Esophagus squamous epithelium (tissue), 5 donors: ENCODE measurements at places on chromosomes 1 and 21. TPM values are rescaled to one million over a fixed set of nuclear protein-coding genes. Genes with fewer than 3 reads are reported as not detected.

The CLDN14 gene
- total RNA-seq: not detected

The KAZN gene
- 54.5 TPM for total RNA-seq

The KRTAP11-1 gene
- total RNA-seq: not detected

The LCE6A gene
- total RNA-seq: not detected

The TNFSF4 gene
- total RNA-seq: 0.09 TPM

The KRTAP12-2 gene
- not detected for total RNA-seq

The SLC9C2 gene
- total RNA-seq: not detected

The MROH9 gene
- total RNA-seq: not detected

DNA sequence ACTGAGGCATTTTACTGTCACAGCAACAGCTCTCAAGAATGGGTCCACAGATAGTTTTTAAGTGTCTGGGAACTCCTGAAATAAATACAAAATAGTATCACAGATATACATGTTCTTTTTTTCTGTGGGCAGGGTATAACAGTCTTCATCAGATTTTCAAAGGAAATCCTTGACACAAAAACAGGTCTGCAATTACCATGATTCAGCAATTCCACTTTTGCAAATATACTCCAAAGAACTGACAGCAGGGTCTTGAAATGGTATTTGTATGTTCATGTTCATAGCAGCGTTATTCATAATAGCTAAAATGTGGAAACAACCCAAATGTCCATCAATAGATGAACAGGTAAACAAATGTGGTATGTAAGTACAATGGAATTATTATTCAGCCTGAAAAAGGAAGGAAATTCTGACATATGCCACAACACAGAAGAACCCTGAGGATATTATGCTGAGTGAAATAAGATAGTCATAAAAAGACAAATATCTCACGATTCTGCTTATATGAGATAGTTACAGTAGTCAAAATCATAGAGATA lies 85.0 kb downstream of the EPS15 start:
- H3K27ac ChIP-seq: peak overlapping the region; percentile 1
- peaks cover 66% of the 10 kb centered on the region for H3K36me3 ChIP-seq
- H3K27me3 ChIP-seq: no peaks in the 10 kb centered on the region
- no peaks in the 10 kb centered on the region for H3K4me1 ChIP-seq

GRCh38 chr1:7572654-7573152 lies 198.4 kb upstream of the VAMP3 start:
- no peaks in the 10 kb centered on the region for H3K27me3 ChIP-seq
- DNase-seq: no peak

DNA sequence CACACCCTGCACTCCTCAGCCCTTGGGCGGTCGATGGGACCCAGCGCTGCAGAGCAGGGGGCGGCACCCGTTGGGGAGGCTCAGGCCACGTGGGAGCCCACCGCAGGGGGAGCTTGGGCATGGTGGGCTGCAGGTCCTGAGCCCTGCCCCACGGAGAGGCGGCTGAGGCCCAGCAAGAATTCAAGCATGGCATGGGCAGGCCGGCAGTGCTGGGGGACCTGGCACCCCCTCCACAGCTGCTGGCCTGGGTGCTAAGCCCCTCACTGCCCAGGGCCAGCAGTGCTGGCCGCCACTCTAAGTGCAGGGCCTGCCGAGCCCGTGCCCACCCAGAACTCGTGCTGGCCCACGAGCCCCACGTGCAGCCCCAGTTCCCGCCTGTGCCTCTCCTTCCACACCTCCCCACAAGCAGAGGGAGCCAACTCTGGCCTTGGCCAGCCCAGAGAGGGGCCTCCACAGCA lies 555.0 kb upstream of the ADGRL4 start:
- no peaks in the 10 kb centered on the region for H3K36me3 ChIP-seq
- H3K4me3 ChIP-seq: no peak overlapping the region
- no peak for DNase-seq
- H3K27me3 ChIP-seq: no peaks in the 10 kb centered on the region

- H3K27ac ChIP-seq: no peak overlapping the region
- no peaks in the 10 kb centered on the region for H3K27me3 ChIP-seq
- no peaks in the 10 kb centered on the region for H3K4me1 ChIP-seq
Measured at GRCh38 chr1:193767886-193768285, 581.5 kb upstream of the B3GALT2 start.

DNA sequence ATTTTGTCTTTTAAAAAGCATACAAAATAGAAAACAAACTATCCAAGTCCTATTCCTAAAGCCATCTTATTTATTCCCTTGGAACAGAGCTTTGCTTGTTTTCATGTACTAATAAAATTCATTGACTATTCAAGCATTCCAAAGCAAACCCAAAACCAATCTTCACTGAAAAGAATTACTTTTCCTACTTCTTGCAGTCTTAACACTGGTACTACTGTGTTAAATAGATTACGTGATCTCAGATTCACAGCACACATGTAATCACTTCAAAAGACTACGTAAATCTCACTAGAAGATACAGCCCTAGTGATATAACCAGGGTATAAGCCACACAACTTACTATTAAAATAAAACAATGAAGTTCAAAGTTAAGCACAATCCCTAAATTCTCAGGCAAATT lies 39.0 kb downstream of the ZZZ3 start:
- no peak overlapping the region for H3K27ac ChIP-seq
- H3K27me3 ChIP-seq: no peaks in the 10 kb centered on the region
- DNase-seq: no peak
- no peak overlapping the region for H3K4me3 ChIP-seq
- H3K4me1 ChIP-seq: no peaks in the 10 kb centered on the region

- H3K27me3 ChIP-seq: peaks cover 12% of the 10 kb centered on the region
- no peak overlapping the region for H3K4me3 ChIP-seq
- H3K36me3 ChIP-seq: no peaks in the 10 kb centered on the region
Measured at GRCh38 chr1:152513081-152513480, 1.2 kb upstream of the CRCT1 start.

DNA sequence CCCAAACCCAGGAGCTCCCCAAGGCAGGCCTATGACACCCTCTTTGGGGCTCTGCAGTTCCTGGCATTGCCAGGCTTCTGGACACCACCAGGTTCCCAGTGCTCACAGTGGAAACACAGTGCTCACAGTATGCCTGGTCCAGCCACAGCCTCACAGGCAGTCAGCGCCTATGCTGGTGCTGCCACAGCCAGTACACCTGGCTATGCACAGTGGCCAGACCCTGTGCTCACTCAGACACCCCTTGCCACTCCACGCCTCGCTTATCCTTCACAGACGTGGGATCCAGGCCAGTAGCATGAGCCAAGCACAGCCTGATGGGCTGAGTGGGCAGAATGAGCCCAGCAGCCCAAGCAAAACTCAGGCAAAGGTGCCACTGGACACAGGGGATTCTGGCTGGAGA lies 579.2 kb upstream of the ADGRL2 start:
- no peak for DNase-seq
- H3K36me3 ChIP-seq: no peaks in the 10 kb centered on the region
- H3K4me3 ChIP-seq: no peak overlapping the region
- no peaks in the 10 kb centered on the region for H3K4me1 ChIP-seq

- H3K27me3 ChIP-seq: no peaks in the 10 kb centered on the region
- no peaks in the 10 kb centered on the region for H3K36me3 ChIP-seq
- no peaks in the 10 kb centered on the region for H3K4me1 ChIP-seq
Measured at GRCh38 chr1:87795615-87796337, 467.1 kb downstream of the LMO4 start.

DNA sequence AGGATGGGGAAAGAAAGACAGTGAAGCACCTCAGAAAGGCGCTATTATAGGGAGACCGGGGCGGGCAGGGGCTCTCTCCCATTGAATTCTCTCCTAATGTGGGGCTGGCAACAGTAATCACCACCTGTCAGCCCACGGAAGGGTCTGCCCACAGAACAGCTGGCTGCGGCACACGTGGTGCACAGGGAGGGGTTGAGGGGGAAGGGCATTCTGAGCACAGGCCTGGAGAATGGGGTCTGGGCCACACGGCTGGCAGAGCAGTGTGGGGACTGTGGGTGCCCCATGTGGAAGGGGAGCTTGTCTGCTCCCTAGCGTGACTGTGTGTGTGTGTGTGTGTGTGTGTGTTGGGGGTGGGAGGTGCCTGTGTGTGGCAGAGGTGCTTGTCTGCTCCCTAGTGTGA lies 4.1 kb downstream of the OLFML3 start:
- no peak for DNase-seq
- H3K4me3 ChIP-seq: no peak overlapping the region
- no peaks in the 10 kb centered on the region for H3K36me3 ChIP-seq
- H3K4me1 ChIP-seq: peaks cover 60% of the 10 kb centered on the region
- no peaks in the 10 kb centered on the region for H3K27me3 ChIP-seq
- H3K27ac ChIP-seq: peak overlapping the region; percentile 68

DNA sequence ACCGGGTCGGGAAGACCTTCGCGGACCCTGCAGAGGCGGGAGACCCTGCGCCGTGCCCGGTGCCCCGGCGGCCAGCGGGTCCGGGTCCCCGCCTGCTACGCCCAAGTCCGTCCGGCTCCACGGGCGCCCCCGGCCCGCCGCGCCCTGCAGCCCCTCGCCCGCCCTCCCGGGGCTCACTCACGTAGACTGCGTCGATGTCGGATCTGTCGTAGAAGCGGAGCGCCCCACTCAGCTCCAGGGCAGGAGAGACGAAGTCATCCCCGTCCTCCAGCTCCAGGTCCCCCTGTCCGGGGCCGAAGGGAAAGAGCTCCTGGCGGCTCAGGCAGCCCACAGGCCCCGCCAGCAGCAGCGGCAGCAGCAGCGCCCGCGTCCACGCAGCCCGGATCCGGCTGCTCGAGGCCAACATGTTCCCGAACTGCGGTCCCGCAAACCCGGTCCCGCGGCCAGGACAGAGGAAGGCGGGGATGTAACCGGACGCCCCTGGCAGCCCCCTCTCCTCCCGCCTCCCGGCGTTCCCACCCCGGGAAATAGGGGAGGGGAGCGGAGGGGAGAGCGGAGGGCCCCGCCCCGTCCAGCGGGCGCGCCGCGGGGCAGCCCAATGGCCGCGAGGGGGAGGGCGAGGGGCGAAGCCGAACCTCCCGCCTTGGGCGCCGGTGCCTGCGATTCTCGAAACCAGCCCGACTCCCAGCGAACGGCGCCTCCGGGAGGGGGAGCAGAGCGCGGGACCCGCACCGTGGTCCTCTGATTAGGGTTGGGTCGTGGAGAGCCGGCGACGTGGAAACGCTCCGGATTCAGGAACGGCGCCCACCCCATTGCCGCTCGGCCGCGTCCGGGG lies at the start of gene NID1:
Gene NID1 (minus strand): TSS at position 417 of the 835 bp plus-strand sequence. CDS start 11 bp downstream, at position 406.
- peak within 1 kb of the TSS; percentile 83 for H3K27ac ChIP-seq
- H3K36me3 ChIP-seq: no peaks in the 10 kb centered on the region
- DNase-seq: no peak
- H3K27me3 ChIP-seq: no peaks in the 10 kb centered on the region
- H3K4me3 ChIP-seq: peak within 1 kb of the TSS; percentile 58

DNA sequence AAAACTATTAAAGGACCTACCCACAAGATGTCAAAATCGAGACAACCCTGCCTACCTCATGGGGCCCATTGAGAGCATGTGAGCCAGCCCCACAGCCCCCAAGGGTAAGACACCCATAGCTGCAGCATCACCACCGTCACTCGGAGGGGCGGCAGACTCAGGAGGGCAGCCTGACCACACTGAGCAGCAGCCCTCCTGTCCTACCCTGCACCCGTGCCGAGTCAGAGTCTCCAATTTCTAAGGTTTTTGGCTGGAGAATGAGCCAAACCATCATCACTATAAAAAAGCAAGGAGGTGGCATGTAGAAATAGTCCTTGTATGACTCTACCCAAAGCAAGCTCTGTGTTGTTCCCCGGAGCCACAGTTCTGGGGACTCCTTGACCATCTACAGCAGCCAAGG lies 94.7 kb downstream of the SSBP3 start:
- no peak overlapping the region for H3K4me3 ChIP-seq
- no peaks in the 10 kb centered on the region for H3K27me3 ChIP-seq
- DNase-seq: no peak
- H3K36me3 ChIP-seq: no peaks in the 10 kb centered on the region
- H3K4me1 ChIP-seq: peaks cover 68% of the 10 kb centered on the region
- H3K27ac ChIP-seq: peak overlapping the region; percentile 28

- DNase-seq: no peak
- H3K27me3 ChIP-seq: no peaks in the 10 kb centered on the region
- H3K27ac ChIP-seq: peak overlapping the region; percentile 43
- H3K4me3 ChIP-seq: no peak overlapping the region
- H3K36me3 ChIP-seq: no peaks in the 10 kb centered on the region
- H3K4me1 ChIP-seq: peaks cover 15% of the 10 kb centered on the region
Measured at GRCh38 chr1:210598135-210598652, 269.5 kb downstream of the HHAT start.

DNA sequence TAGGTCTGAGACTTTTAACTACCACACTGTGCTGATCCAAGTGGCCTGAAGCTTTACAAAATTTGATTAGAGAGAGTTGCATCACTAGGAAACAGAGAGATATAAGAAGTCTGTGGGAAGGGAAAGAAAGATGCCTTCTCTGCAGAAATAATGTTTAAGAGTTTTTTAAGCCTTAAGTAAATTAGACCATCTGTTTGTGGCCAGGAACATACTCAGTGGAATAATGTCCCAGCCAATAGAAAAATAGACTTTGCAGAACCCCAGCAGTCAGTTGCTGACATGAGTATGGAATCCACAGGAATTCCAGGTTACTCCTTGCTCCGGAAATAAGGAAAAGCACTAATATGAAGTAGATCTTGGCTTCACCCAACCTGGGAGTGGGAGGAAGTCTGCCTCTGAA lies 144.8 kb downstream of the ST6GALNAC5 start:
- H3K27me3 ChIP-seq: no peaks in the 10 kb centered on the region
- no peaks in the 10 kb centered on the region for H3K4me1 ChIP-seq
- no peak overlapping the region for H3K4me3 ChIP-seq

GRCh38 chr1:243493156-243494129 lies 237.6 kb downstream of the SDCCAG8 start:
- H3K36me3 ChIP-seq: no peaks in the 10 kb centered on the region
- peak overlapping the region; percentile 4 for H3K27ac ChIP-seq
- no peak overlapping the region for H3K4me3 ChIP-seq
- no peaks in the 10 kb centered on the region for H3K4me1 ChIP-seq
- H3K27me3 ChIP-seq: no peaks in the 10 kb centered on the region

DNA sequence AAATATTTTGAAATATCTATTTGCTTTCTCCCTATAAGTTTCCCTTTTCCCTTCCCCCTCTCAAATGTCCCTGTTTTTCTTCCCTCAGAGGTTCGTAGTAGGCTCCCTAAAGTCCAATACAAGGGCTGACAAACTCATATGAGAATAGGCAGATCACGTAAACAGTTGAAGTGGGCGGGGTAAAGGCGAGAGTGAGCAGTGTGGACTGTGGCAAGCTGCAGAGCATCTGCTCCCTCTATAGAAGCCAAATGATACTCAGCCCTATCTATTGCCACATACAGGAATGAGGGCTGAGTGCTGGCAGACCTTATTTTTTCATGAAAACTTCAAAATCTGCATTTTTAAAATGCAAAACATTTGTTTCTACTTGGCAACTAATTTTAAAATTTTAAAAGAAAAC lies 26.3 kb downstream of the PRDX6 start:
- H3K4me3 ChIP-seq: no peak overlapping the region
- DNase-seq: no peak
- no peaks in the 10 kb centered on the region for H3K36me3 ChIP-seq
- peaks cover 9% of the 10 kb centered on the region for H3K4me1 ChIP-seq
- H3K27me3 ChIP-seq: peaks cover 8% of the 10 kb centered on the region

GRCh38 chr1:207186503-207186902 lies 82.5 kb downstream of the C4BPA start:
- H3K4me3 ChIP-seq: no peak overlapping the region
- H3K4me1 ChIP-seq: peaks cover 4% of the 10 kb centered on the region
- no peak overlapping the region for H3K27ac ChIP-seq
- H3K36me3 ChIP-seq: no peaks in the 10 kb centered on the region
- DNase-seq: no peak
- H3K27me3 ChIP-seq: no peaks in the 10 kb centered on the region
